Fibroblast of upper back skin (primary cell): ENCODE measurements at places on chromosomes 4 and X.

GRCh38 chrX:140712413-140713173 is 3.0 kb downstream of the LINC00632 start:
- DNase-seq = peak; percentile 71

GRCh38 chrX:1452516-1453394 is at the start of gene ASMTL:
ASMTL (minus strand) TSS chrX:1452909; CDS start chrX:1452840, 69 bp downstream.
- peak; percentile 99 for DNase-seq

GRCh38 chrX:139081965-139082364 is 370.4 kb upstream of the FGF13 start:
- DNase-seq = no peak

DNA sequence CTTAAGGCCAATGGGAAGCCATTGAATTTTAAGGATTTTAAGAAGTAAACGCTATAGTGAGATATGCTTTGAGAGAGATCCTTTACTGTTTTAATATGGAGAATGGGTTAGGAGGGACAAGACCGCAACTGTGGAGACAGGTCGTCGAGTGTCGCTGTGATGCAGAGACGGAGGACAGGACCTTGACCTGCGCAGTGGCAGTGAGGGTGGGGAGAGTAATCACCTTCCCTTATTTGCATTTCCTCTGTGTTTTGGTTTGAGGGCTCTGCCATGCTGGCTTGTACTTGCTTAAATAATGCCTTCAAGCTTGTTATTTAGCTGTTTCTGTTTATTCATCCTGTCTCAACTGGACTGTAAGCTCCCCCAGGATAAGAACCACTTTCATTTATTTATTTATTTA is 345.0 kb downstream of the FBXW7 start:
- DNase-seq = no peak

GRCh38 chr4:164304861-164305260 is 449.1 kb upstream of the SMIM31 start:
- DNase-seq = no peak

- no peak for DNase-seq
These were observed 5.4 kb downstream of the PNMA6E start for GRCh38 chrX:153395613-153396319.

DNA sequence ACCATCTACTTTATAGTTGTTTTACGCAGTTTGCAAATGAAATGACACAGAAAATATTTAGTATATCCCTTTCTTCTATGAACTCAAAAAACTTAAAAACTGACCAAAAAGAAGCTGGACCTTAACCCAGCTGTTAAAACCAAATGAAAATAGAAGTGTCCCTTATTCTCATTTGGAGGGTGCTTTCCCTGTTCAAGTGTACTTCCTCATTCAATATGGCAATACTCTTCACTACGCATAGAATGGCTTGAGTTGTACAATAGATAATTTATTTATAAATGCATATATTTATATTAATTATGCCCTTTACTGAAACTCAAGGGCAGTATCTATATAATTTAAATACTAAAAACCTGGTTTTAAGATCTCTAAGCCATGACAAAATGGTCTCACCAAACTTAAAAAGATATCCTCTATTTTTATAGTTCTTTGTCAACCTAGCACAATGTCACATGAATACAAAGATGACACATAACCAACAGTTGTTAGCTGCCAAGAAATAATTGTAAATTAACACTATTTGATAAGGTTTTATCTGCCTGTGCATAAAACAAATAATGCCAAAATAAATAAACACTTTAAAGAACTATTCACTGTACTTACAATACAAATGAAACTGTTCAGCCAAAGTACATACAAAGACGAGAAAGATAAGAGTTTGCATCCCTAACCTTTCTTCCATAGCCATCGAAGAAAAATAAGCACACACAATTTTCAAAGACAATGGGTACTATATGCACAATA is 25.2 kb downstream of the YTHDC1 start:
- no peak for DNase-seq

DNA sequence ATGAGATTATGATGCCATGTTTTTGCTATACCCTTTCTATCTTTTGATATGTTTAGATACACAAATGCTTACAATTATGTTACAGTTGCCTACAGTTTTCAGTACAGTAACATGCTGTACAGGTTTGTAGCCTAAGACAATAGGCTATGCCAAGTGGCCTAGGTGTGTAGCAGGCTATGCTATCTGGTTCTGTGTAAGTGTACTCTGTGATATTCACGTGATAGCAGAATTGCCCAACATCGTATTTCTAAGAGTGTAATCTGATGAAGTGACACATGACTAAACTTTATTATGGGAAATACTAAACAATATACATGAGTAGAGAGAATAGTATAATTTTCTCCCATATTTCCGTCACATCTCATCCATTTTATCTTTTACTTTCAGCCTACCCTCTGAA is 97.0 kb downstream of the CLDN22 start:
- DNase-seq = no peak

DNA sequence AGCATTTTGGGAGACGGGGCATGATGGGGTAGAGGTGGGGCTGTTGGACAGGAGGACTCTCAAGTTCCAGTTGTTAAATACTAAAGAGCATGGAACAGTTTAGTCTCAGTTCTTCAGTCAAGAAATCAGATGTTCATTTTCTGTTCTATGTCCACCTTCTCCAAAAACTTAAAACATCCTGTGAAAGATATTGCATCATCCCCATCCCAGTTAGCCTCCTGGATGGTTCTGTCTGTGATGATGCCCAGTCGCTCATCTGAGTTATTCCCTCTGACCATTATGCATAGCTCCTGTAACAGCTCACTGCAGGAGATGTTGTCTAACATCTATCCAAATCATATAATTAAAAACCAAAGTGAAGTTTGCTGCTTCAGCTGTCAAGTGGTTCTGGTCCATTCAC is 32.1 kb upstream of the SCML1 start:
- DNase-seq = no peak

DNA sequence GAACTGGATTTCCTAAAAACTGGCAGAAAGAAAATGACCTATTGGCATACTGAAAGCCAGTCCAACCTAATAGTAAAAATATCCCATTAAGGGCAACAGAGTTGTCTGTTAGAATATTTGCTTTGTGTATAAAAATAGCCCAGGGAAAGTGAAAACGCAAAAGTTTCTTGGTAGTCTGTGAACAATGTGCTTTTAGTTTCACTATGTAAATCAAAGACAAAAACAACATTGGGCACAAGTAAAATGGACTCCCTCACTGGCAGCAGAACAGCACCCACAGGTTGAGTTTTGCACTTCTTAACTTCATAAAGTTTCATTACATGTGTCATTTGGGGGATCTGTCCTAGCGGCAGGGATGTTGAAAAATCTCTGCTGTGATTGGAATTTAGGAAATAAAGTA is 4.3 kb upstream of the FGG start:
- DNase-seq = no peak

DNA sequence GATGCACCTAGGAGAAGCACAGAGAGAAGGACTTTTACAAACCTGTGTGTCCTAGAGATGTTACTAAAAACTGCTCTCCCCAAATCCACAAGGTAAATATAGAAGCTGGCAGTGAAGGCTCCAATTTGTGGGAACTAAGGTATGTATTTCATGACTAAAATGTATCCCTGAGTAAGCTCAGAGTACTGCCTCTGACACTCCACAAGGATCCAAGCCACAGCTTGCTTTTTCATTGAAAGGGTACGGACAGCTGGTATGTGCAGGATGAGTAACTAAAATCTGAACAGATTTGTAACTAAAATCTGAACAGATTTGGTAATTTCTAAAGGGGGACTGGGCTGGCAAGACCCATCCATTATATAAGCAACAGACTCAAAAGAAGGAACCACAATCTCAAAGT is 187.6 kb downstream of the DCLK2 start:
- peak; percentile 42 for DNase-seq

DNA sequence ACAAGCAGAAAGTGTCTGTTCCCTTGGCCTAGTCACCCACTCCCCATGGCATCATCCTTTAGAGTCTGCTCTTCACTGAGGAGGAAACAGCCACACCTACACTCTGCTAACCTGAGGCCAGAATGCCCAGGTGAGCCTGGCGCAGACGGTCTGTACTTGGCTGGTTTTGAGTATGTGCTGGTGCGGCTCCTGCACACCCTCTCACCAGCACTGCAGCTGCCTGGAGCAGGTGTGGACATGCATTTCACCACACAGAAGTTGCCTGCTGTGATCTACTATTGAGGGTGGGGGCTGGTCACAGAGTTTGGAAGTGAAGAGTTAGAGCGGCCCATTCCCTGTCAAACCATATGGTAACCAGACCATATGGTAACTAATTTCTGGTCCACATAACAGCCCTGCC is 39.5 kb downstream of the KANTR start:
- no peak for DNase-seq

GRCh38 chrX:148333989-148334388 is 166.4 kb upstream of the AFF2 start:
- DNase-seq = no peak

- DNase-seq = no peak
These were observed 243.2 kb upstream of the POF1B start for GRCh38 chrX:85622635-85623034.

- DNase-seq = peak; percentile 10
These were observed 23.0 kb downstream of the RPA4 start for GRCh38 chrX:96906741-96907140.

DNA sequence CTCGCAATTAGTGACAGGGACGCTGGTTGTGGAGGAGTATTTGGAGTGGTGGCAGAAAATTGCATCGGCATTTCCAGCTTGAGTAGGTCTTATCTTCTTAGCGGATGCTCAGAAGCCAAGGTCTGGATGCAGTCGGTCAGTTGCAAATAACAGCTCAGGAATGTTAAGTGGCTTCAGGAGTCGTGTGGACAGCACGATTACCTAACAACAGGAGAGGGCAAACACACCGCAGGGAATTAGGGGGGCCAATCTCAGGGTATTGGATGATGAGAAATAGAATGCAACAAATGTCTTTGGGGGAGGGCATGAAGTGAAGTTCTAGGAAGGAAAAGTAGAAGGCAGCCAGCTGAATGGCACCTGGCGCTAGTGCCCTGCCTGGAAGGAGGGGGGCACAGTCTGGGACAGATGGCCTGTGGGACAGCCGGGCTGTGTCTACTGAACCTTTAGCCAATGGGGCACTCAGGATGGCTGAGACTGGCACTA is 11.8 kb downstream of the RASL11B start:
- no peak for DNase-seq

DNA sequence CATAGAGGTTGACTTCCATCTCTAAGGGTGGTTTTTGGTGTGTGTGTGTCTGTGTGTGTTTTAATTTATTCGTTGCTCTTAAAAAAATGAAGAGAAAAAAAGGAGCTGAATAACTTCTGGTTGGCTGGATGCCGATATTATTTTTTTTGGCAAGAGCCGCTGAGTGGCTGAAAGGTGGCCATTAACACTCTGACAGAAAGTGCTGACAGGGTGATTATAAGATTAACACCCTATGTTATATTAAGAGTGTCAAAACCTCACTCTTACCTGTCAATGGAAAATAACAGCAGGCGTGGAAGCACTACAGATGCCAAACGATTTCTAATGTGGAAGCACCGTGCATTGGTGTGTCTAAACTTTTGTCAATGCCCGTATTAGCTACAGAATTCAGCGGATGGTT is 622.5 kb downstream of the ANKRD50 start:
- DNase-seq = no peak

DNA sequence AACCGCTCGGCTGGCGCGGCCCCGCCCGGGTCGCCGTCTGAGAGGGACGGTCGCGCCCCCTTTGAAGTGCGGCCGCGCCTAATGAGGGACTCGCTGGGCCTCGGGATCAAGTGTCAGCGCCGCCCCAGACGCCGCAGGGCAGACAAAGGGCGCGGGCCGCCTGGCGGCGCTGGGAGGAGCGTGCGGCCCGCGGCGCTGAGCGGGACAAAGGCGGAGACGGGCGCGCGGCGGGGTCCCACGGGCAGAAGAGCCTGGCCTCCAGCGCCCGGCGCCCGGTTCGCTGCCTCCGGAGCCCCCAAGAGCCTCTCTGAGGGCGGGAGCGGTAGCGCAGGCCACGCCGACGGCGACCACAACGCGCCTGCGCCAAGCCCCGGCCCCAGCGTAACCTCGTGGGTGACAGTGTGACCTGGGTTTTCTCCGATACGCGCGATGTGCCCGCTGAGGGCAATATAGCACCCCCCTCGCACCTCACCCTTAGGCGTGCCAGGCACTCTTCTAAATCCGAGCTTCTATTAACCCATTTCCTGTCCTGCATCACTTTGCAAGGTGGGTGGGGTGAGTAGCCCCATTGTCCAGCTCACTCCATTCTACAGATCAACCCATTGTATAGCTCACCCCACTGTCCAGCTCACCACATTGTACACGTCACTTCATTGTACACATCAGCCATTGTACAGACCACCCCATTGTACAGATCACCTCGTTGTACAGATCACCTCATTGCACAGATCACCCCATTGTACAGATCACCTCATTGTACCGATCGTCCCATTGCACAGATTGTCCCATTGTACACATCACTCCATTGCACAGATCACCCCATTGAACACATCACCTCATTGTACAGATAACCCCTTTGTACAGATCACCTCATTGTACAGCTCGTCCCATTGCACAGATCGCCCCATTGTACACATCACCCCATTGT is 33.7 kb upstream of the STX18 start:
- peak; percentile 49 for DNase-seq

- DNase-seq = peak; percentile 56
These were observed 13.1 kb upstream of the MAGEA4 start for GRCh38 chrX:151899622-151900021.

- DNase-seq = peak; percentile 72
These were observed 22.7 kb downstream of the SMPX start for GRCh38 chrX:21735038-21735767.

DNA sequence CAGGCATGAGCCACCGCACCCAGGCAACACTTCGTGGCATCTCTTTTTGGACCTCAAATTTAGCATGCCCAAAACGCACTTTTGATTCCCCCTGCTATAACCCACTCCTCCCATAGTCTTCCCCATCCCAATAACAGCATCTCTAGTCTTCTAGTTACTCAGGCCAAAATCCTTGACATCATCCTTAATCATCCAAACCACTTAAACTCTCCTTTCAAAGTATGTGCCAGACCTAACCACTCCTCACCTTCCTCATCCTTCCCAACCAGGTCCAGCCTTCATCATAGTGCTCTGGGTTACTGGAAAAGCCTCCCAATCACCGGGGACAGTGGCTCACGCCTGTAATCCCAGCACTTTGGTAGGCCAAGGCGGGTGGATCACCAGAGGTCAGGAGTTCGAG is 41.9 kb downstream of the AFAP1 start:
- peak; percentile 45 for DNase-seq
